ENCODE measurements at places on chromosomes 5 and 9.

GRCh38 chr9:83473488-83473971, 64.7 kb downstream of the FRMD3 start:
- DNase-seq, result peak; percentile 28

- DNase-seq, result no peak
These were observed 27.3 kb downstream of the PNPLA7 start for GRCh38 chr9:137522746-137523455.

DNA sequence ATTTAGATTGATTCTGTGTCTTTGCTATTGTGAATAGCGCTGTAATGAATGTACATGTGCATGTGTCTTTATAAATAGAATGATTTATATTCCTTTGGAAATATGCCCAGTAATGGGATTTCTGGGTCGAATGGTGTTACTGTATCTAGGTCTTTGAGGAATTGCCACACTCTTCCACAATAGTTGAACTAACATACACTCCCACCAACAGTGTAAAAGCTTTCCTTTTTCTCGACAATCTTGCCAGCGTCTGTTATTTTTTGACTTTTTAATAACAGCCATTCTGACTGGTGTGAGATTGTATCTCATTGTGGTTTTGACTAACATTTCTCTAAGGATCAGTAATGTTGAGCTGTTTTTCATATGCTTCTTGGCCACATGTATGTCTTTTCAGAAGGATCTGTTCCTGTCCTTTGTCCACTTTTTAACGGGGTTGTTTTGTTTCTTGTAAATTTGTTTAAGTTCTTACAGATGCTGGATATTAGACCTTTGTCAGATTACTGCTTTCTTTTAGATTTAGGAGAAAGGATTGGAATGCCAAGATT, 125.0 kb upstream of the NR5A1 start:
- DNase-seq, result peak; percentile 59

DNA sequence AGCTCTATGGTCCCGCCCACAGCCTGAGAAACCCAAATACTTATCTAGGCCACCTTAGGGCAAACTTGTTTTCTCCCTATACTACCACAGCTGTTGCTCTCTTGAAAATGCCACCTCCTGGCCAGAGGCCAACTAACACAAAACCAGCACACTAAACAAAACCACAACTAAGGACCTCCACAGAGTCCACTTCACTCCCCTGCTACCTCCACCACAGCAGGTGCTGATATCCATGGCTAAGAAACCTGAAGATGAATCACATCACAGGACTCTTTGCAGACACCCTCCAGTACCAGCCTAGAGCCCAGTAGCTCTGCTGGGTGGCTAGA, 108.4 kb downstream of the ALDH1A1 start:
- no peak for DNase-seq

DNA sequence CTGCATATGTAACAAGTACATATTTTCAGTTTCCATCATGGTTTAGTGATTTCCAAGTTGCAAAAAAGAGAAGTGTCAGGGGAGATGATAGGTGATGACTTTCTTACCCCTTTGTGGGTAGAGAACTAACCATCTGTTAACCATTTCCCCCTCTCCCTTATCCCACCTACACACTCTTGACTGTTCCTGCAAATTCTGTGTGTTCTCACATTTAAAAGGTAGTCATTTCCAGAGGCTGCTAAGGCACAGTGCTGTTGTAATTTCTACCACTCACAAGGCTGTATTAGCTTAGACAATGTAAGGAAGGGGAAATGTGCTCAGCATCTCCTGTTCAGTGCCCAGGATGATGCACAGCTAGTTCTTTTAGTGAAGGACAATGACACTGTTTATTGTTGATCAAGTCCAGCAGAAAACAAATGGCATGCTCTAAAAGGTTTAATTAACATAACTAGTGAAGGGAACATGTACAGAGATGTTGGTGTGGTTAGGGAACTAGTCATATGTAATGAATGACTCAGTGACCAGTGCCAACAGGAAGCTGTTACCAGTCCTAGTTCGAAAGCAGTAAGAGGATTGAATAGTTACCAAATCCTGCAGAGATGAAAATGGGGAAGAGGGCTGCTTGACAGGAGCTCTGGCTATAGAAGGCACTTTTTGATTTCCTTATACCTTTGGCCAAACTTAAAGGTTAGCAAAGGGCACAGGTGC, 165.1 kb downstream of the PLK2 start:
- DNase-seq, result no peak

- DNase-seq, result no peak
These were observed 94.9 kb downstream of the CACNA1B start for GRCh38 chr9:137972355-137972987.

DNA sequence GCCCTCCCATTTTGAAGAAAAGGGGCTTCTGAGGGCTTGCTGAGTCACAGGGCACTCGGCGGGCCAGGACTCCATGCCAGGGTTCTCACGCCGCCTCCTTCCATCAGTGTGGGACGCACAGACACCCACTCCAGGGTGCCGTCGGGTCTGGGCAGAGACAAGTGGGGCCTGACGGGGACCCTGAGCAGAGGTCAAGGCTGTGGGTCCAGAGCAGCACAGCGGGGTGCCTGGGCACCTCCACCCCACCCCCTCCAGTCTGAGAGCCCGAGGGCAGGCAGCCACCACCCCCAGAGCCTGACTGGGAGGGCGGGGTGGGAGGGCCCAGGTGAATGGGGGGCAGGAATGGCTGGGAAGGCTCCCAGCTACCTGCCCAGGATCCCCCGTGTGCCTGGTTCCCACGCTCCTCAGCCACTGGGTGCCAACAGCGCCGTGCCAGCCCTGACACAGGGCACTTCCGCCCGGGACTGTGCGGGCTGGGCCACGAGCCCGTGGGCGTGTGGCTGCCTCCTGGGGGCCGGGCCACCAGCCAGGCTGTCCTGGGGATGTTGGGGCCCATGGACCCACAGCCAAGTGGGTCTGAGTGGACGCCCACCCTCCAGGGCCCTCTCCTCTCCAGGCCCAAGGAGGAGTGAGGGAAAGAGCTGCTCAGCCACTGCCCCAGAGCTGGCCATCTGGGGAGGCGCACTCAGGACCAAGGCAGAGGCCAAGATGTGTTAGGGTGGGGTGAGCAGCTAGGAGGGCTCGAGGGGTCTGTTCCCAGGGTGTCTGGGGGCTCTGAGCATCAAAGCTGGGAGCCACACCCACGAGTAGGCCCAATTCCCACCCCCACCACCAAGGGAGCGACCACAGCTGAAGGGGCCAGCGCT, 10.1 kb upstream of the NRARP start:
- no peak for DNase-seq

- no peak for DNase-seq
These were observed 57.1 kb upstream of the NMUR2 start for GRCh38 chr5:152462021-152462721.

DNA sequence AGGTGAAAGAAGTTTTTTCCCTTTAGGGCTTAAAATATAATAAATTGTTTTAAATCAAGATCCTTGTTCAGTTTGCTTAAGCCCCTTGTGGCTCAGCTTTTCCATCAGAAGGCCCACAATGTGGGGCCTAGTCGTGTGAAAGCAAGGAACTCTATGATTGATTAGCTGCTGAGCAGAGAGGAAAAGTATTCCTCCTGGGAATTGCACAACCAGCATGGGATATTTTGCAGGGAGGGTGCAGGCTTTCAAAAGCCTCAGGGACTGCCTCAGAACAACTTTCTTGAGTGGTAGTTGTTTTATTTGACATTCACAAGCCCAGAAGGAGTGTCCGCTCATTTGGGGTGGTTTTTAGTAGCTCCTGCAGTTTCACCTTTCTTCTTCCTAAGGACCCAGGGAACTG, 19.8 kb downstream of the TTC23L start:
- peak; percentile 56 for DNase-seq

DNA sequence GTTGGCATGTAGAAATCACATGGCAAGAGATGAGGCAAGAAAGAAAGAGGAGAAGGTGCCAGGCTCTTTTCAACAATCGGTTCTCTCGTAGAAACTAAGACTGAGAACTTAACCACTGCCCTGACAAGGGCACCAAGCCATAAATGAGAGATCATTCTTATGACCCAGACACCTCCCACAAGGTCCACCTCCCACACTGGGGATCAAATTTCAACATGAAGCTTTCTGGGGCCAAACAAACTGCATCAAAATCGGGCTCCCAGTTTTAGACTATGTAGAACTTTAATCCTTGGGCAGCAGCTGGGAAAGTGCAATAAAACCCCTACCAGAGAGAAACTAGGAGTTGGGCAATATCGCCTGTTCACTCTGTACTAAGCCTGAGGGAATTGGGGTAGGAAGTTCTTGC, 150.2 kb upstream of the CCDC152 start:
- DNase-seq, result no peak

DNA sequence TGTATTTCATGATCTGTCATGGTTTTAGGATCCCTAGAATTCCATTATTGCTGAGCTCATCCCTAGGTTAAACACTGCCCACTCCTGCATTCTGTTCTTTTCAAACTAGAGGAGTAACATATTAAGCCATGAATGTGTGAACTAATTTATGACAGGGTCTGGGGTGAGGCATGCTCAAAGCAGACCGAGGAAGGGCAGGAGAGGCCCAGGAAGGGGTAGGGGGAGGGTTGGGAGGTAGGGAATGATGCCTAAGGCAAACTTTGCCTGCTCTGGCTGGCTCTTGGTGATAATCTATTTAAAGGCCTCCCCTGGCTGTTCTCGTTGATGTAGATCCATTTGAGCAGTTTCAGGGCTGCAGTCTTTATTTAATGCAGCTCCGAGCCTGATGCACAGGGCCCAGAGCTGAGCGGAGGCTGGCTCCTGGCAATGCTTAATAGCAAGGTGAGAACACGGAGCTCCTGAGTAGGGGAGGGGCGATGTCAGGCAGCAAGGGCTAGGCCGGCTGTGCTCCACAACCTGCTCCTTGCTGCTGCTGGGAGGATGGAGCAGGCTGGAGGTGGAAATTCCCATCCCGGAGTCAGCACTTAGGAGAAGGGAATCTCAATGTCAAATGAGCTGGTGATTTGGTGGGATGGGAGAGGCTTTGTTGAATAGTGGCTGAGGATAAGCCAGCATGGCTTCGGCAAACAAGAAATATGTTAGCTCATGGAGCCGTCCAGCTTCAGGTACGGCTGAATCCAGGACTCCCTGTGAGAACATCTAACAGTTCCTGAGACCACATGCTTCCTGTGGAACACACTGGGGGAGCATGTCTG, 73.2 kb upstream of the UNC5A start:
- no peak for DNase-seq

DNA sequence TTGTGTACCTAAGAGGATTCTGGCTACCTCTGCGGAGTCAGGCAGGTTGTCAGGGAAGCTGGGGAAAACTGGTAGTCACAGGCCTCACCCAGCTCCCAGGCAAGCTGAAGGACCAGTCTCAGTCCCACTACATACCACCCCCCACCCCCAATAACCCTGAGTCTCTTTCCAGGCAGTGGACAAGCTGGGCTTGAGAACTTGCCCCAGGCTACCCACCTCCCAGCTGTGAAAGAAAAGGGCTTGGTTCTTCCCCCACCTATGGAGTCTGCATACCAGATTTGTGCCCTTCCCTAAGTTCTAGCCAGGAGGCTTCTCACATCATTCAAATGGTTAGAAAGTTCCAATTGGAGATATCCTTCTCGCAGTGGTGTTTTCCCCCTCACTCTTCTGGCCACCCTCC, 1678.8 kb downstream of the MAT2B start:
- no peak for DNase-seq

DNA sequence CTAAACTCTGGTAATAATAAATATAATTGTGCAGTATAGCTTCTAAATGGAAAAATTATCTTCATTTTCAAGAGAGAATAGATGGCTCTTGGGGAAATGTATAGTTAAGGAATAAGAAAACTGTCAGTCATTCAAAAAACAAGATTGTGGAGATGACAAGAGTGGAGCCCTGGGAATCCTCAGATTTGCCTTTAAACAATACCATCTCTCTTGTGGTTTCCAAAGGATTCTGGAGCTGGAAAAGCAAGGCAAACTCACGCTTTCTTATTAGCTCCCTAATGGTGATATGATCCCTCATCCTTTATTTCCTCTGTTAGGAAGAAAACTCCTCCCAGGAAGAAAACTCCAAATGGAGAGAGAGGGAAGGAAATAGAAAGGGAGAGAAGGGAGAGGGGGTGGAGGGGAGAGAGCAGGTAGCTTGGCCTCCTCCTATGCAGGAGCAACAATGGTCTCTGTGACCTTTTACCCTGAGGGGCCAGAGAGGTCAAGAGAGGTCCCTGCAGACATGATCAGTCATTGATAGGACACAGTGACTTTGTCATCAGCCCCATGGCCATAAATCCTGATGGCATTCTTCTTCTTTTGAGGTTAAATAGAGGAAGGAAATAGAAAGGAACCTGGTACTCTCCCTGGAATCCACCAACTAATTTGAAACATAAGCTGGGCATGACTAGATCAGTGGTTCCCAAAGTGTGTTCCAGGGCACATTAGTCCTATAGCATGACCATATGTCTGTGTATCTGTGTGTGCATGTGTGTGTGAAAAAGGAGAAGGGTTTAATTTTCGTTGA, 312.2 kb downstream of the ARRDC3 start:
- no peak for DNase-seq

DNA sequence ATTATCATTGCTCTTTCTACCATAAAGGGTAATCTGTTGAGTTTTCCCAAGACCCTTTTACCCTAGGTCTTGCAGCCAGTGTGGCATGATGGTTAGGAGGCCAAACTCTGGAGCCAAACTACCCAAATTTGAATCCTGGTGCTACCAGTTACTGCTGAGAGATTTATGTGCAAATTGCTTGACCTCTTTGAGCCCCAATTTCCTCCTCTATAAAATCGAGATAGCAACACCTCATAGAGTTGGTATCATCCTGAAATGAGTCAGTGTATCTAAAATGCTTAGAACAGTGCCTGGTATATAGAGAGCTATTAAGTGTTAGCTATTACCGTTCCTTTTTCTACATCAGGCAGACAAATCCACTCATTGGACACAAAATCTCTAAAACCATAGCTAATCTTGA, 43.0 kb downstream of the ACTBL2 start:
- DNase-seq, result no peak

DNA sequence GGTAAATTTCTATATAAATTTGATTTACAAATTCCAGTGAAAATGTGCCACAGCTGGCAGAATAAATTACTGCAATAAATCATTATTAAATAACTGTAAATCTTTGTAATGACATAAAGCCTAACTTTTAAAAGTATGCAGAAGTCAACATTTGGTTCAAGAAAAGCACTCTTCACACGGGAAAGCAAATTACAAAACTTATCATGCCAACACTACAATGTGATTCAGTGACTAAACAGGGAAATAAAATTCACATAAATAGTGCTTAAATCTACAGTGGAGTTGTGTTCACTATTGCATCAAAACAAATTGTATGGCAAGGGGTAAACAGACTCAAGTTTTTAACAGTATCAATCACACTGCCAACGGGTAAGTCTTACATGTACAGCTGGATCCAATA, 117.2 kb downstream of the BNC2 start:
- DNase-seq, result no peak

GRCh38 chr5:159531554-159532105, 201.3 kb upstream of the IL12B start:
- peak; percentile 44 for DNase-seq

GRCh38 chr9:73596321-73596720, 444.7 kb downstream of the ANXA1 start:
- DNase-seq, result no peak

Data from adipocyte (in vitro differentiated cells).